ENCODE measurements at places on chromosomes 3 and 15.

DNA sequence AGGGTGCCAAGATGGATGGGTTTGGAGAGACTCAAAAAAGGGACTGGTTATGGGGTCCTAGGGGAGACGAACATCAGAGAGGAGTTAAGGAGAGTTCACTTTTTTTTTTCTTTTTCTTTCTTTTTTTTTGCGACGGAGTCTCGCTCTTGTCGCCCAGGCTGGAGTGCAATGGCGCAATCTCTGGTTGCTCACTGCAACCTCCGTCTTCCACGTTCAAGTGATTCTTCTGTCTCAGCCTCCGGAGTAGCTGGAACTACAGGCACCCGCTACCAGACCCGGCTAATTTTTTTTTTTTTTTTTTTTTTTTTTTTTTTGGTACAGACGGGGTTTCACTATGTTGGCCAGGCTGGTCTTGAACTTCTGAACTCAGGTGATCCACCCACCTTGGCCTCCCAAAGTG, 1.2 kb downstream of the SPINT1 start:
- DNase-seq: no peak

GRCh38 chr3:59749291-59749690, 699.5 kb upstream of the CFAP20DC start:
- DNase-seq: no peak

DNA sequence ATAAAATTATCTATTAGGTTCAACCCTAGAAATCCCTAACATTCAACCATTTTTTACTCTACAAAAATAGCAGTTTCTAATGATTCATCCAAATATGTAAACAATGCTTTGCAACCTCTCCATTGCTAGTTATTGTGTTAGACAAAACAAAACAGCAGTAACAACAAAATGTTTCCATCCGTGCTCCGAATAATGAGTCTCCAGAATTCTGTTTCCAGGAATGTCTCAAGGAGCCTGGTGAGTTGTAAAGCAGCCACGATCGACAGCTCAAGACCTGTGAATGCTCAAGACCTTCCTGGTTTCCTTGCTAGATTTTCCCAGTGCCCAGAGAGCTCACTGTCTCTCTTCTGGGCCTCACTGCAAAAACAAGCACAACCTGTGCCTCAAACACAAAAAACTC, 49.9 kb downstream of the CHRD start:
- no peak for DNase-seq

DNA sequence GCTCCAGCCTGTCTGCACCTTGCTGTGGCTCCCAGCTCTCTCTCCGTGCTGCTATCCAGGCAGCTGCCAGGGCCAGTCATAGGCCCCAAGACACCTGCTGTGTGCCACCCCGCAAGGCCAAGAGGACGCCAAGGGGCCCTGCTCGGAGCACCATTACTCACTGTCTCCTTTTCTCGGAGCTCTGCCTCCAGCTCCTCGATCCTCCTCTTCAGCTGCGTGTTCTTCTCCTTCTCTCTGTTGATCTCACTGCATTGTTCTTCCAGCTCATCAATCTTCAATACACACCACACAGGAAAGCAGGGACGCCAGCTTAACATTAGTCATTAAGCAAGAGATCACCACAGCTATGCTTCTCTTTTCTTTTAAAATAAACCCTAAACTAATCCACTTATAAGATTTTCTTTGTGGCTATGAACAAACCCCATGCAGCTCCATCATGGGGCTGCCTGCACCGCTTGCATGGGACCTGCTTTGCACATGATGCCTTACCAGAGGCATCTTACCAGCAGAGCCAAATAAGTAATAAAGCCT, 42.6 kb downstream of the WHAMM start:
- no peak for DNase-seq

Measured in stimulated activated CD8-positive, alpha-beta memory T cell treated with anti-CD3 and anti-CD28 coated beads, Interleukin-4, amount 100 ng/mL, for 4 hours (primary cell).